ENCODE measurements at places on chromosomes 2 and 18.

GRCh38 chr2:4898706-4899105 lies 793.5 kb upstream of the SOX11 start:
- no peak for DNase-seq

DNA sequence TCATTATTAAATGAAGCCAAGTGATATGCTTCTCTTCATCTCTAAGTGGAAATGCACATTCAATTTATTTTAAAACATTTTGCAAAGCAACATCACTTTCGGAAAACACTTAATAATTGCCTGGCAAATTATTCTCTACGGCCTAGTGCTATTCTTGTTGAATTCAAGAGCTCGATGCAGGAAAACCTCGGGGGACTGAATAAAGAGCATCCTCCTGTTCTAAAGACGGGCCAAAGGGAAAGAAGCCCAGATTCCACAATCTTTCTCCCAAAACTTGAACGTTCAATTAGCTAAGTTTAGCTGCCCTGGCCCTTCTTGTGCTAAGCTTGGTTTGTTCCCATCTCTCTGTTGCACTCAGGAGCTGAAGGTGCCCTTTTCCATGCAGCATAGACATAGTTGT lies 23.2 kb upstream of the SEH1L start:
- DNase-seq = no peak

DNA sequence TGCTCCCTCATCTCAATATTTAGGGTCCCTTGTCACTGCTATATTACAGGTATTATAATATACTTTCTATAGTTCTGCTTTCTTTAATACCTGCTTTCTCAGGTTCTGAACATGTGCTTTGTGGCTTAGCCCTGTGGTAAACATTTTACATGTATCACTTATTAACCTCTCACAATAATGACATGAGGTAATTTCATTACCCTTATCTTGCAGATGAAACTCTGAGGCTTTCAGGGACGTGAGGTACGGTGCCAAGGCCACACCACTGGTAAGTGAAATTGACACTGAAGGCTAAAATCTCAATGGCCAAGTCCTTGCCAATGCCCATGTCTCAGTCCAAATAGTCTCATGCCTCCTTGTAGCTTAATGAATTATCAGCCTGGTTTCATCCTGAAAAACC lies 21.7 kb downstream of the LINC00305 start:
- DNase-seq = no peak

DNA sequence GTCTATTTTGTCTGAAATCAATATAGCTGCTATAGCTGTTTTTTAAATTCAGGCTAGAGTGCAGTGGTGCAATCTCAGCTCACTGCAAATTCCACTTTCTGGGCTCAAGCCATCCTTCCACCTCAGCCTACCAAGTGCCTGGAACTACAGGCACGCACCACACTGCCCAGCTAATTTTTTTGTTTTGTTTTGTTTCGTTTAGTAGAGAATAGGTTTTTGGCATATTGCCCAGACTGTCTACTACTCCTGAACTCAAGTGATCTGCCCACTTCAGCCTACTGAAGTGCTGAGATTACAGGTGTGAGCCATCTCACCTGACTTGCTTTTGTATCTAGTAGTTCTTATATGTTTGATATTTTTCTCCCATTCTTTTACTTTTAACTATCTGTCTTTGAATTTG lies 259.7 kb downstream of the CDH19 start:
- no peak for DNase-seq

GRCh38 chr2:10369269-10370255 lies 66.9 kb downstream of the HPCAL1 start:
- no peak for DNase-seq

DNA sequence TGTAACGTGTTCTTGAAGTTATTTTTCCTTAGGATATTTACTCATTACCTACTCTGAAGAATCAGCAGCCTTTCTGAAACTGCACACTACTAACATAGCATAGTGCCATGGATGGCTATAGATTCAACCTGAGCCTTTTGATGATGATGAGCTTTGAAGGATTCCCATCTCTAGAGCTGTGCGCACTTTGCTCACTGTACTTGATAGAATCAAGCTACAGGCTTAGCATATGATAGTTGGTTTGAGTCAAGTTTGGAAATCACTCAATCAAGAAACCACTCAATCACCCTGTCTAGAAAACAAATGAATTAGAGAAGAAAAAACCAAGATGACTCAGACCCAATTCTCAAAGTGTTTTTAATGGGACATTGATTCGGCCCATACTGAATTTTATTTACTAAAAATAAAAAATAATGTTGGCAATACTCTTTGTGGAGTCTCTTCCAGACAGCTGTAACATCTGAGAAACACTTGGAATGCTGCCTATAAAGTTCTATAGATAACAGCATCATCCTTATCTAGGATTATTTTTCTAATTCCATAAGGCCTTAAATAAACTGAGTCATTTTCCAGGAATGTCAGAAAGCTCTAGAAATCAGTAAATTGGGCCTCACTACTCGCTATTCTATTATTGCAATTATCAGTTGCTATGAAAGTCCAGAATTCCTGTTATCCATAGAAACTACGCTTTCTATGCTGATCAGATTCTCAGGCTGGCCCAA lies 259.0 kb upstream of the ERBB4 start:
- peak; percentile 63 for DNase-seq

- peak; percentile 57 for DNase-seq
These were observed 7.7 kb downstream of the ZSCAN30 start for GRCh38 chr18:35282353-35282752.

DNA sequence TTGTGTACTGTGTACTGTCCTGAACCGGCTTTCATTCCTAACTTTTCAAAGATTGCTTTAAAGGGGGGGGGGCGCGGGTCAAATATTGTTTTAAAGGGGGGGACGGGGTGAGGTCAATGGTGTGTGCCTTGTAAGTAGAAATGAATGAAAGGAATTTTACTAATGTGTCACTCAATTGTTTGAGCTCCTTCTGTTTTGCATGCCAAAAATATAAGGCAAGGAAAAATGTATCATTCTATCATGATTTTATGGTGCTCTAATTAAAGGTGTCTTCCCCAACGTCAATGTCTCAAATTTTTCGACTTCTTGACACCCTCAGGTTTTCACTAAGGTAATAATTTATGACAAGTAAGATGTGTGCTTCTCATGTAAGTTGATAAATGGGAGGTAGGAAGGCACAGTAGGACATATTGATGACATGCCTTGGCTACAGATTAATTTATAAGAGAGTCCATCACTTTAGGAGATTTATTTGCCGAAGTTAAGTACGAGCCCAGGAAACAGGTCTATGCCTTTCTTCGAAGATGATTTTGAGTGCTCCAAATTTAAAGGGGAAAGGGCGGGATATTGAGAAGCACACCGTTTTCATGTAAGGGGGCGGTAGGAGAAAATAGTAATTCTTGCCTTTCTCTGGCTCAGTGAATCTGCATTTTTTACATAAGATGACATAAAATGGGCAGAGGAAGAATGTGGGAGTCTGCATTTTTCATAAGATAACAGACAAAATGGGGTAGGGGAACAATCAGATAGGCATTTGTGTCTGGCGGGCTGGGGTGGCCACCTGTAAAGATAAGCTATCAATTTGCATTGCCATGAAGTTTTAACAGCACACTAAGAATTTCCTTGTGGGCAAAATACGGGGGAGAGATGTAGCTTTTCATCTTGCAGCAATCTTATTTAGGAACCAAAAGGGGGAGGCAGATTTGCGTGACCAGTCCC lies 1.2 kb upstream of the TRAPPC8 start:
- DNase-seq = no peak

GRCh38 chr18:40056079-40056692 lies 1898.8 kb upstream of the PIK3C3 start:
- no peak for DNase-seq

DNA sequence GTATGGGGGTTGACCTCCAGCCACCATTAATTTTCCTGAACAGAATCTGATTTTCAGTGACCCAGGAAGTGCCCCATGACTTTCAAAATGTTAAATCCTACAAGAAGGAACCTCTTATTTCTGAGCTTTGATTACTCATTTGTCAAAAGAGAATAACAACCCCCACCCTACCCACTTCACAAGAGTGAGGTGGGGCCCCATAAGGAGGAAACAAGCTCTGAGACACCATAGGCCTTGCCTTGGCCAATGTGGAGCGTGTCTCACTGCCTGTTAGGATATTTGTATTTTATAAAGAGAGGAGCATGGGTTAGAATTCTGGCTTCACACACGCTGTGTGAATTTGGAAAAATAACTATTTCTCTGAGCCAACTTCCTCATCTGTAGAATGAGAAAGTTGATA lies 158.9 kb downstream of the TTC32 start:
- no peak for DNase-seq

DNA sequence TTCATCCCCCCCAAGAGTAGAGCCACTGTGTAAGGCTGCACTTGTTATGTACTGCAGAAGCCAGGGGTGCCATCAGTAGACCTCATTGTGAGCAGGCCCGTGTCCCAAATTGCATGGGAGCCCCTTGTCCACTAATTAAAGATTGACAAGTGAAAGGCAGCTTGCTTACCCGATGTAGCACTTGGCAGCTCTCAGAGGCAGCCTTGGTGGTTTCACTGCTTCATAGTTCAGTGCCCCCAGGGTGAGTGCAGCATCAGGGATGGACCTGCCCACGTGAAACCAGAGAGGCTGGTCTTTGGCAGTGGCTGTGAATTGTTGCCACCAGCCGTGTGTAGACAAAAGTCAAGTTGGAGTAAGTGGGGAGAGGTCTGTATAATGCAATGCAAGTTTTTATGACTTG lies 13.3 kb downstream of the TUBB6 start:
- no peak for DNase-seq

DNA sequence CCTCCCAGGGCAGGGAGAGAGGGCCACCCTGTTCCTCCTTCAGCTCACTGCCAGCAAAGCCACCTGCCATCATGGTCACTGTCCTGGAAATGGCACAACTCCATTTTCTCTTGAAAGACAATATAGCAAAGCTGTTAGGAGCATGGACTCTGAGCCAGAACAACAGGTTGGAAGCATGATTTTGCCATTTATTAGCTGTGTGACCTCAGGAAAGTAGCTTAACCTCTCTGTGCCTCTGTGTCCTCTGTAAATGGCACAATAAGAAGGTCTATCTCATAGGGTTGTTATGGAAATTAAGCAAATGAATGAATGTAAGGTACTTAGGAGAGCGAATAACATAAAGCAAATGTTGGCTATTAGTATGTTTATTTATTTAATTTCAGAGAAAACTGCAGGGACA lies 730.4 kb upstream of the ID2 start:
- DNase-seq = no peak

Measured in cardiac fibroblast (primary cell).